ENCODE measurements at places on chromosomes 7 and 10.

DNA sequence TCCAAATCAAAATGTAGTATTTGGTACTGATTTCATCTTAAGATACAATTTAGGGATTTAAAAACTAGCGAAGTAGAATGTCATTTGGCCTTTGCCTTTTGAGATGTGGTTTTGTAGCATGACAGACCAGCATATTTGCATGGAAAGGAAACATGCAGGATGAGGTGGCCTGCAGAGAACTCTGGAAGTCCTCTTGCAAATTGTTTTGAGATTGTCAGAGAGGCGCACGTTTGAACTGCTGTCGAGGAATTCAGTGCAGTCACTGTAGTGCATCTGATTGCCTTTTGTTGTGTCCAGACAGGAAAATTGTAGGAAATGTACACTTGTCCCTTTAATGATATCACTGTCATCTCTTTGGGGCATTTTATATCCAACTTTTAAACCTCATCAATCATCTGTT, 136.7 kb downstream of the CELF2 start:
- DNase-seq, result no peak

GRCh38 chr10:103768345-103768744, 87.0 kb downstream of the SH3PXD2A start:
- DNase-seq, result no peak

- no peak for DNase-seq
These were observed 45.5 kb upstream of the ANAPC16 start for GRCh38 chr10:72170263-72170662.

GRCh38 chr7:28240481-28240880, 59.9 kb upstream of the JAZF1 start:
- DNase-seq, result no peak

- DNase-seq, result no peak
These were observed 6.9 kb downstream of the KPNA7 start for GRCh38 chr7:99201027-99201426.

DNA sequence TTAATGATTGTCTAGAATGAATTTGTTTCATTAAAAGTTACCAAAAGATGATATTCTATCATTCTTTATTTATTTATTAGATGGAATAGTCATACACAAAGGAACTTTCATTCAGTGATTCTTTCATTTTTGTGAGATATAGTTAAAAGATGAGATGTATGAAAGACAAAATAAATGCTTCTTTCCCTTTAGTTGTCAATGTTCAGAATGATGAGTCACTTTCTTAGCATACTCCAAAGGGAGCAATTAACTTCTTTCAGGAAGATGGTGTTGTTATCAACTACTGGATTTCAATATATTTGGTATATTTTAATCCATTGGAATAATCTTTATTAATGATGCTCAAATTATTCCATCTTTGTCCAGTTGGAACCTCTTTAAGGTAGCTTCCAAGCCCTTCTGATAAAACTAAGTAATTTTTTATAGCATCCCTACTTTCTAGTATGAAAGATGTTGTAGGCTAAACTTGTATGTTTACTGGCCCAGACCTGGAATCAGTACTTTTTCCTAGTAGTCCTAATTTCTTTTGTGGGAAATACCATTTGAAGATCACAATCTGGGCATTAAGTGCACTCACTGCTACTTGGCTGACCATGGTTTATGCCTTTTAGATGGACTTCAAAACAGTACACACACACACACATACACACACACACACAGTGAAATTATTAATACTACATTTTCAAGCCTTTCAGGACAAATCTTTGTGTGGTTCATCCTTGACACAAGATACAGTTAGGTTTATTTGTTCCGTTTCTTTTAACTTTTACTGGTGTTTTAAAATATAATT, 2.5 kb downstream of the GIMAP7 start:
- DNase-seq, result no peak

GRCh38 chr7:8134089-8134733, 127.8 kb downstream of the ICA1 start:
- DNase-seq, result no peak

GRCh38 chr7:80636709-80637108, 1.7 kb upstream of the CD36 start:
- no peak for DNase-seq

- no peak for DNase-seq
These were observed 3.3 kb upstream of the NPTX2 start for GRCh38 chr7:98613601-98614425.

DNA sequence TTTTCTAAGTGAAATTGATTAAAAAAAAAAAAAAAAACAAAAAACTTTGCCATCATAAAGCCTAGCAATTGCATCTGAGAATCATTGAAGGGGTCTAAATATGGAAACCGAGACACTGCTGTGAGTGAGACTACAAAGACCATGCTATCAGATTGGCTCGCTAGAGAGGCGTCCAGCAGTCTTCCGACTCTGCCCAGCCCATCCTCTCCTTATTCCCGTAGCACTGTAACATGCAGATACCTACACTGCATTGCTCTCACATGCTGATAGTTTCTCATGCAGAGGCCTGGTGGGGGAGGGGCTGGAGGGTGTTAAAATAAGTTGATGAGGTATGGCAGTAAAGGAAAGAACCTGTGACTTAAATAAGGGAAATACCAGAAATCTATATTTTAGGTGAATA, 130.7 kb downstream of the NRF1 start:
- no peak for DNase-seq

DNA sequence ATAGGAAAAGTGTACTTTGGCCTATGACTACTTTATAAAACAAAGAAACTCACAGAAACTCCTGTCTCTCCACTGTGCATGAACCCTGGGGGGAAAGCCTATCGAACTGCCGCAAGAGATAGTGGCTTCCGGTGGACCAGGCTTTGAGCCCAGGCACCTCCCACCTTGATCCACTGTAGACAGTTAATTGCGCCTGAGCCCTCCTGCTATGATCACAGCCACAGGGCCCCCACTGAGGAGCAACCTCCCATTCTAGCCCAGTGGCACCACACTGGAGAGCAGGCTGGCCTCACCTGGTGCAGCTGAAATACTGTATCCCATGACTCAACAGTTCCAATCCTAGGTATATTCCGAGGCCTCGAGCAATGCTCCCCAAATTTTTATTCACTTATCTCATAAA, 98.8 kb downstream of the COBL start:
- DNase-seq, result no peak

GRCh38 chr7:35263396-35263795, 9.5 kb upstream of the TBX20 start:
- no peak for DNase-seq

DNA sequence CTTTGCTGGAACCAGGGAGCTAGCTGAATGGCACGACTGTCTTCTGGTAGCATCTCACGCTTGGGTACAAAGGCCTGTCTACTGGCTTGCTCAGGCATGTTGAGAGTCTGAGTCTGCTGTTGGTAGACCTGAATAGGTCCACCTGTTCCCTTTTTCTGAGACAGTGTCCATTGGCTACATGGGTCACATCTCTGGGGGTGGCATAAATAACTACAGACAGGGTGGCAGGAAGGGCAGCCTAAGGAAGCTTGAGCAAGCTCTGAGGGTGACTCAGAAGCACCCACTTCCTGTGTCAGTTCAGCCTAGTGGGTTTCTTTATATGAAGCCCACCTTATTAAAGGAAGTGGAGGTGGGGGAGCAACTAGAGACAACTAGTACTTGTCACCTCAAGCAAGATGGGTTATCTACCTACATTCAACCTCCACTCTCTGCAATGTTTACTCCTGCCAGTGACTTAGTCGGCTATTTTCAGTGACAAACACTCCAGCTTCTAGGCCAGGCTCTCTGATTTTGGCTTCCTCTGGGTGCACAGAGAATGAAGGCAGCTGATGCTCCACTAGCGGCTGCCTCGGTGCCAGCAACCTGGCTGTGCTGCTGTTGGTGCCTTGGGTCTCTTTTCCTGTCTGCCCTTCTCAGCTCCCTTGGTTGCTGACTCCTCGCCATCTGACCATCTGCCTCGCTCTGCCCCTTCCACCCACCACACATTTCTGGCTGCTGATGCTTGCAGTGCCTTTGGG, 5.7 kb upstream of the ZYX start:
- no peak for DNase-seq

GRCh38 chr10:7819121-7819460, 786 bp downstream of the TAF3 start:
- DNase-seq, result peak; percentile 17

GRCh38 chr10:3811291-3811870, 26.4 kb upstream of the KLF6 start:
- peak; percentile 61 for DNase-seq

GRCh38 chr10:84965468-84965867, 637.1 kb downstream of the CCSER2 start:
- no peak for DNase-seq

DNA sequence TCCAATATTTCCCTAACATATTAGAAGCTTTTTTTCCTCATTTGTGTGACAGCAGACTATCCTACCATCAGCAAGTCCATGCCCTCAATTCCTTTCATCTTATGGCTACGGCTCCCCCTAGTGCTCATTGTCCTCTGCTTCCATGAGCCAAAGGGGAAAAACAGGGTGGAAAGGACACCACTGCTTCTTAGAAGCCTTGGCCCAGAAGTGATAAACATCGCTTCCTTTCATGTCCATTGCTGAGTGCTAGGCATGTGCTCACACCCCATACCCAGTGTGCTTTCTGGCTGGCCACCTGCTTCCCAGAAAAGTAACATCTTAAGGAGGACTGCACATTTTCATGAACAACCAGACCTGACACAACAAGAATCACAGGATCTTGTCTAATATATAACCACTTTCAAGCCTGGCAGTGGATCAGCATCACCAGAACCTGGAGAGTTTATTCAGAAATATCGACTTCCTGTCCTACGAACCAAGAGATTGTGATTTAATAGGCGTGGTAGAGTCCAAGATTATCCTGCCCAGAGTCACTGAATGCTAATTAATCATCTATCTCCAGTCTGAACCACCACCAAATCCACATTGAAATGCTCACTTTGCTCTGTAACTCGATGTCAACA, 650.5 kb upstream of the SORCS1 start:
- peak; percentile 33 for DNase-seq

DNA sequence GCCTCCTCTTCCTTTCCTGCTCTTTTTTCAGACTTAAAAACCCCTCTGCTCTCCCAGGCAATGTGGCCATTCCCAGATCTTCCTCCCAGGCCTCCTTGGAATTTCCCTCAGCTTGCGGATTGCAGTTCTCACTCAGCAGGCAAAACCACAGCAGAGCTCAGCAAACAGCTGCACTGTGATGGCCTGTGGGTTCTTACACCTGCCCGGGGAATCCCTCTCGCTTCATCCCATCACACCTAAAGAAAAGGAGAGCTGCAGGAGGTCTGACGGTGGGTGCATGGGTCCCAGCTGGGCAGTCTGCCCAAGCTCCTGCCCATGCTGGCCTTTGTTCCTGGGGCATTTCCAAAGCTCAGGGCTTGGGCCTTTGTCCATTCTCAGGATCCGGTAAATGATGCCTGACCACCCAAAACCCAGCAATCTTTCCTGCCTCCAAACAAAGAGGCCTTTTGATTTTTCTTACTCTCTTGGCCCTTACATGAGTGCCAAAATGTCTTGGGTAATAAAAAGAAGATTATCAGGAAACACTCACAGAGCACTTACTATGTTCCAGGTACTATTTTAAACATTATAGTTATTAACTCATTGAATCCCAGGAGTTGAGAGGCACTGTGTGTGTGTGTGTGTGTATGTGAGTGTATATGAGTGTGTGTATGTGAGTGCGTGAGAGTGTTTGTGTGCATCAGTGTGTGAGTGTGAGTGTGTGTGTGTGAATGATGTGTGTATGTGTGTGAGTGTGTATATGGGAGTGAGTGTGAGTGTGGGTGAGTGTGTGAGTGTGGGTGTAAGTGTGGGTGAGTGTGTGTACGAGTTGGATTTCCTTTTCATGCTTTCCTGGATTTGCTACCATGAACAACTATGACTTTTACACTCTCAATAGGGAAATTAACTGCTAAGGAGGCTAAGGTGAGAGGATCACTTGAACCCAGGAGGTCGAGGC, 64.5 kb upstream of the PODXL start:
- no peak for DNase-seq

DNA sequence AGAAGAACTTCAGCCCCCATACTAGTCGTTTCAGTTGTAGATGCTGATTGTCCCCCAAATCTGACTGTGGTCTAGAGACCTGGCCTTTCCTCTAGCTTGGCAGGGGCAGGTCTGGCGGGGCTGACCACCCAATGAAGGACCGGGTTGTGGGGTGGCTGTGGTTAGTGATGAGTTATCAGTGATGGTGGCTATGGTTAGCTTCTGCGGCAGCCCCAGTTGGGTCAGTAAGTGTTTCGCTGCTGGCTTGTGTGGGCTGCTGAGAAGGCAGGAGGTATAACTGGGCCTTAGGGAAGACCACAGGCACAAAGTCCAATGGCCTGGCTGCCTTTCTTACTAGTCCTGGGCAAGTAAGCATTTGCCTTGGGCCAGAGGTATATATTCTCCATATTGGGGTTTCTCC, 21.3 kb downstream of the VWA2 start:
- DNase-seq, result no peak

- no peak for DNase-seq
These were observed 141.6 kb upstream of the WNT16 start for GRCh38 chr7:121187222-121187621.

GRCh38 chr10:31936933-31937332, 8.3 kb upstream of the ARHGAP12 start:
- no peak for DNase-seq

DNA sequence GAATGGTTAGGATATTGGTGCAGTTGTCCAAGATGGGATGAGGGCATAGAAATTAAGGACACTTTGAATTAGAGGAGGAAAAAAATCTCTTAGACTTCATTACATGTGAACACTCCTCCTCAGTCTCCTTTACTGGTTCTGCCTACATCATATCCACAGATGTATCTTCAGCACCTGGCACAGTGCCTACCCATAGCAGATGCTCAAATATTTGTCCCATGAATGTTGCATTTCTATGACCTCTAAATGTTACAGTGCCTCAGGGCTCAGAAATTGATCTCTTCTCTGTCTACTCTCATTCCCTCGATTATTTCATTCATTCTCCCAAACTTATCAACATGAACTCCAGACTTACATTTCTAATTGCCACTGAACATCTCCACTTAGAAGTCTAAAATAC, 17.1 kb downstream of the CNNM1 start:
- peak; percentile 21 for DNase-seq

- no peak for DNase-seq
These were observed 6.5 kb upstream of the C10orf105 start for GRCh38 chr10:71725998-71726579.

DNA sequence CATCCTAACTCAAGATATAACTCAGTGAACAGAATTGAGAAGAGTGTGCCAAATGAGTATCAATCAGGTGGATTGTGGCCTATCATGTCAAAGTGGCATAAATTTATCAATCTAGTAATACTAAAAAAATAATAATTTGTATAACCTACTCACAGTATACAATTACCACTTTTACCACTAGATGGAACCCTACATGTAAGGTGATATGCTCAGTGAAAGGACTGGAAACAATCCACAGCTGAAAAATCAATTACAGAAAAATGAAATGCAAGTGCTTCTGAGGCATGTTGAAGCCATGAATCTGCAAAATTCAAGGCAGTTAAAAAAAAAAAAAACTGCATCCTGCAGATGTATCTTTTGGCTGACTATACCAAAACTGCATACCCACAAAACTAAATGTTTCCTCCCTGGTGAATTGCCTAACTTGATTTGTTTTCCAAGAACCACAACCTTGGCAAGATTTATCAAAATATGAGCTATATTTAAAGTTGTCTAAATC, 13.9 kb downstream of the ARHGAP19 start:
- peak; percentile 94 for DNase-seq

GRCh38 chr10:70362328-70362727, 20.1 kb downstream of the LRRC20 start:
- DNase-seq, result no peak

All from fibroblast of the conjunctiva (primary cell).